PC-3 (cell line): ENCODE measurements at places on chromosomes 7 and 10. TPM values are rescaled to one million over a fixed set of nuclear protein-coding genes. Genes with fewer than 3 reads are reported as not detected.

GRCh38 chr10:51718804-51719291 is 19.5 kb upstream of the CSTF2T start:
- DNase-seq: peak; percentile 85
- no peak overlapping the region for H3K4me3 ChIP-seq
- no peaks in the 10 kb centered on the region for H3K27me3 ChIP-seq
- peak overlapping the region; percentile 67 for H3K27ac ChIP-seq
- H3K4me1 ChIP-seq: peaks cover 20% of the 10 kb centered on the region
- H3K36me3 ChIP-seq: no peaks in the 10 kb centered on the region

DNA sequence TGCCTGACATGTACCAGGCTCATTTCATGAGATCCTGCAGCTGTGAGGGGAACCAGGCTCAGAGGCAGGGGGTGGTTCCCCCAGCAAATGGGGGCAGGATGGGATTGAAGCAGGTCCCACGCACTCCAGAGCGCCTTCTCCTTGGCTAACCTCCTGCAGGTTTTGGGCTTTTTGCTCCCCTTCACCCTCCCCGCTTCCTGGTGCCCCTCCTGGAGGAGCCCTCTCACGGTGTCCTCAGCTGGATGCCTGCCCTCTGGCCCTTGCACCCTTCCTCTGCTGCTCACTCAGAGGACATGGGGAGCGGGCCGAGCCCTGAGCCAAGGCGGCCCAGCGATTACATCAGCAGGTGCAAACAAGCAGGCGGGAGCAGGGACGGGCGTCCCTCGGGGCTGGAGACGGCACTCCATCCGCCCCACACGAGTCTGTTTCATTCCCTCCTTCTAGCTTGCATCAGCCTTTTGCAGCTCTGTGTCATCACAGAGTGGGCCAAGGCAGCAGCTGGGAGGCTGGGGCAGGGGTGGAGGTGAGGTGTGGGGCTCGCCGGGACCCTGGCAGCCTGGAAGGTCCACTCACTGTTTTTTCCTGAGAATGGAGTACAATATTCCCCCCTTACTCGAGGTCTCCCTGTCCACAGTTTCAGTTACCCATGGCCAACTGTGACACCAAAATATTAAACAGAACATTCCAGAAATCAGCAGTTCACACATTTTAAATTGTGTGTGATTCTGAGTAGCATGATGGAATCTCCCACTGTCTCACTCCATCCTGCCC is 52.7 kb upstream of the SLC29A3 start:
- no peak overlapping the region for H3K27ac ChIP-seq
- no peak overlapping the region for H3K4me3 ChIP-seq
- H3K36me3 ChIP-seq: no peaks in the 10 kb centered on the region
- no peaks in the 10 kb centered on the region for H3K4me1 ChIP-seq
- DNase-seq: no peak

- H3K27me3 ChIP-seq: no peaks in the 10 kb centered on the region
- H3K27ac ChIP-seq: no peak overlapping the region
- peak; percentile 21 for DNase-seq
- no peaks in the 10 kb centered on the region for H3K36me3 ChIP-seq
- H3K4me3 ChIP-seq: no peak overlapping the region
These were observed 220.3 kb upstream of the SLC26A5 start for GRCh38 chr7:103666326-103666725.

GRCh38 chr10:30980951-30981616 is 50.6 kb downstream of the ZNF438 start:
- no peaks in the 10 kb centered on the region for H3K27me3 ChIP-seq
- H3K27ac ChIP-seq: no peak overlapping the region
- no peak overlapping the region for H3K4me3 ChIP-seq
- peak; percentile 53 for DNase-seq
- peaks cover 25% of the 10 kb centered on the region for H3K4me1 ChIP-seq

LIPA gene
- 54.4 and 55.7 TPM in 2 replicates for total RNA-seq

DNA sequence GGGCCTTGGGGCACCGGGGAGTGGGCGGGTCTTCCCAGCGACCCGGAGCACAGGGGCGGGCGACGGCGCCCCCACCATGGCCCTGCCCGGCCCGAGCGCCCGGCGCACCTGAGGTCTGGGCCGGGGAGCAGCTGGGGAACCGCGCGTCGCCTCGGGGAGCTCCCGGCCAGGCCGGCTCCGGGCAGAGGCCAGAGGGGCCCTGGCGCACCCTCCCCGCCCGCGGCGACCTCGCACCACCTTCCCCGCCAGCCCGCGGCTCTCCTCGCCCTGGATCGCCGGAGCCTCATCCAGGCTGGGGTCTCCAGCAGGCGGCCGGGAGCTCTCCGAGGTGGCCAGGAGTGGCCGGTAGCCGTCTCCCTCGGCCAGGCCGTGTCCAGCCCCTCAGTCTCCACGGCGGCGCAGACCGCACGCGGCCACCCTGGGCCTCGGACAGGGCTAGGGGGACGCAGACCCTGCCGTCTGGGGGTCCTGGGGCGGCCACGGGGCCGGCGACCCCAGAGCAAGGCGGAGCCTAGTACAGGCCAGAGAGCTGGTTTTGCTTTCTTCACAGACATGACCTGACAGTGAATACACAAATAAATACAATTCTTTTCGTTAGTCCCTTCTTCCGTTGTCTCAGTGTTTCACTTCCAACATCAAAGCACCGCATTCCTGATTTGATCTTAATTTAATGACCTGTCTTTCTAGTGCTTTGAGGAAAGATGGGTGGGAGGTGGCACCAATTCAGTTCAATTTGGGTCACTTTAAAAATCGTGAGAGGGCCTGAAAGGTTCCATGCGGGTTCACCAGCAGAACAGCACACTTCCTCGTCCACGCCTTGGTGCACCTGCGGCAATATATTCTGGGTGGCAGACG is 356.9 kb downstream of the DNAJB6 start:
- no peak overlapping the region for H3K4me3 ChIP-seq
- H3K27me3 ChIP-seq: peaks cover 7% of the 10 kb centered on the region
- H3K27ac ChIP-seq: no peak overlapping the region

- H3K4me1 ChIP-seq: peaks cover 25% of the 10 kb centered on the region
- no peak overlapping the region for H3K27ac ChIP-seq
- H3K27me3 ChIP-seq: no peaks in the 10 kb centered on the region
- DNase-seq: peak; percentile 12
These were observed 2.7 kb downstream of the COBL start for GRCh38 chr7:51313738-51314425.

- 0 out of 2 replicates have a peak, but pooled peaks cover 2% of the 10 kb centered on the region for H3K27me3 ChIP-seq
- no peaks in the 10 kb centered on the region for H3K4me1 ChIP-seq
- no peak overlapping the region for H3K4me3 ChIP-seq
- H3K36me3 ChIP-seq: no peaks in the 10 kb centered on the region
These were observed 231.3 kb downstream of the SFMBT2 start for GRCh38 chr10:7179536-7179935.

DNA sequence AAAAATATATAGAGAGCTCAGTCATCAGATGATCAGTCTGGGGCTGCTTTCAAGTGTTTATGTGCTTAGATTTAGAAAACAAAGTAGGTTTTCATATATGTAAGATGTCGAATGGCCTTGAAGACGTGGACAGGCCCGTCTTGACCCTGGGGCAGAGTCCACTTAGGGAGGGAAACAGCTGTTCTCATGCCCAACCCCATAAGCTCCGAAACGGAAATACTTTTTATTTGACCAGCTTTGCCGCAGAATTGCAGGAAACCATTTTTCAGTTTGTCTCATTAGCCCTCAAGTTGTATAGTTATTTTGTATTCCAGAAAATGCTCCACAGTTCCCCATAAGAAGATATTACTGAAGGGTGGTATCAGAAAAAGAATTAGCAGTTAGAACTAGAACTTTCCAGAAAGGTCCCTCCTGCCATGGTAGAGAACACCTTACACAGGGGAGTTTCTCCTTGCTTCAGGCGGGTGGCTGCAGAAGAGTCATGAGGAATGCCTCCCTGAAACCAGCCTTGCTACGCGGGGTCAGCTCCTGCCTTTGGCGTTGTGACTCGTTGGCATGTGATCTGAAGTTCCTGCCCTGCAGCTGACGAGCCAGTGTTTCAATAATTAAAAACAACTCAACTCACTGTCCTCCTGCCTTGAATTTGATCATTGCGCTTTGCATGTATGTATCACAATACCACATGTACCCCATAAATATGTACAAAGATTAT is 192.7 kb downstream of the CELF2 start:
- H3K4me3 ChIP-seq: no peak overlapping the region
- no peaks in the 10 kb centered on the region for H3K36me3 ChIP-seq
- DNase-seq: no peak
- no peaks in the 10 kb centered on the region for H3K4me1 ChIP-seq

- H3K4me1 ChIP-seq: no peaks in the 10 kb centered on the region
- no peaks in the 10 kb centered on the region for H3K36me3 ChIP-seq
- H3K27me3 ChIP-seq: no peaks in the 10 kb centered on the region
These were observed 141.4 kb upstream of the INSYN2A start for GRCh38 chr10:127337801-127338200.

GRCh38 chr10:33460505-33461294 is 126.2 kb upstream of the NRP1 start:
- H3K4me3 ChIP-seq: no peak overlapping the region
- peaks cover 19% of the 10 kb centered on the region for H3K4me1 ChIP-seq
- peak; percentile 73 for DNase-seq

GRCh38 chr7:112431803-112432202 is 18.5 kb upstream of the IFRD1 start:
- no peaks in the 10 kb centered on the region for H3K36me3 ChIP-seq
- H3K27me3 ChIP-seq: no peaks in the 10 kb centered on the region
- H3K4me1 ChIP-seq: peaks cover 22% of the 10 kb centered on the region

GHRHR gene
- total RNA-seq: not detected in 2 replicates

GRCh38 chr7:35647171-35647574 is 47.8 kb downstream of the HERPUD2 start:
- no peak overlapping the region for H3K4me3 ChIP-seq
- no peaks in the 10 kb centered on the region for H3K27me3 ChIP-seq
- H3K36me3 ChIP-seq: no peaks in the 10 kb centered on the region
- DNase-seq: no peak

NSUN5 gene
- total RNA-seq: 36.0 and 51.6 TPM in 2 replicates

MCM10 gene
- total RNA-seq: 14.3 and 16.1 TPM in 2 replicates

GRCh38 chr7:969403-969802 is 5.9 kb downstream of the COX19 start:
- H3K4me1 ChIP-seq: no peaks in the 10 kb centered on the region
- H3K27ac ChIP-seq: no peak overlapping the region
- DNase-seq: no peak
- no peaks in the 10 kb centered on the region for H3K27me3 ChIP-seq

PKD2L1 gene
- total RNA-seq: not detected in 2 replicates

DNA sequence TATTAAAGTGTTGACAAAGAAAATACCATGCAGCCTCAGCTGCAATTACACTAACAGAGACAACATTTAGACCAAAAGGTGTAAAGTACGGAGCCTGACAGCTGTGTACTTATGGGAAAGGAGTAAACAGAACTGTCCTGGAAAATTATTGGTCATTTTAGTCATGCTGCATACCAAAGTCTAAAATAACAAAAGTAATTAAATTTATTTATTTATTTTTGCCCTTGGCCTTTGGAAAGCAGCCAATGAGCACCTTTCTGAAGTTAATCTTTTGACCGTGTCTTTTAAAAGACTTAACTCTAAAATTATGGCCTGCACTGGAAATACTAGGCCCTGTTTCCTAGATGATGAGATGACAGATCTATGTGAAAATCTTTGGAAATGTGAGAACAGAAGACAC is 597.6 kb downstream of the NXPH1 start:
- no peak for DNase-seq
- no peaks in the 10 kb centered on the region for H3K36me3 ChIP-seq
- no peak overlapping the region for H3K4me3 ChIP-seq
- H3K4me1 ChIP-seq: no peaks in the 10 kb centered on the region
- H3K27ac ChIP-seq: no peak overlapping the region
- no peaks in the 10 kb centered on the region for H3K27me3 ChIP-seq

ADAP1 gene
- 31.2 and 36.4 TPM in 2 replicates for total RNA-seq

DNA sequence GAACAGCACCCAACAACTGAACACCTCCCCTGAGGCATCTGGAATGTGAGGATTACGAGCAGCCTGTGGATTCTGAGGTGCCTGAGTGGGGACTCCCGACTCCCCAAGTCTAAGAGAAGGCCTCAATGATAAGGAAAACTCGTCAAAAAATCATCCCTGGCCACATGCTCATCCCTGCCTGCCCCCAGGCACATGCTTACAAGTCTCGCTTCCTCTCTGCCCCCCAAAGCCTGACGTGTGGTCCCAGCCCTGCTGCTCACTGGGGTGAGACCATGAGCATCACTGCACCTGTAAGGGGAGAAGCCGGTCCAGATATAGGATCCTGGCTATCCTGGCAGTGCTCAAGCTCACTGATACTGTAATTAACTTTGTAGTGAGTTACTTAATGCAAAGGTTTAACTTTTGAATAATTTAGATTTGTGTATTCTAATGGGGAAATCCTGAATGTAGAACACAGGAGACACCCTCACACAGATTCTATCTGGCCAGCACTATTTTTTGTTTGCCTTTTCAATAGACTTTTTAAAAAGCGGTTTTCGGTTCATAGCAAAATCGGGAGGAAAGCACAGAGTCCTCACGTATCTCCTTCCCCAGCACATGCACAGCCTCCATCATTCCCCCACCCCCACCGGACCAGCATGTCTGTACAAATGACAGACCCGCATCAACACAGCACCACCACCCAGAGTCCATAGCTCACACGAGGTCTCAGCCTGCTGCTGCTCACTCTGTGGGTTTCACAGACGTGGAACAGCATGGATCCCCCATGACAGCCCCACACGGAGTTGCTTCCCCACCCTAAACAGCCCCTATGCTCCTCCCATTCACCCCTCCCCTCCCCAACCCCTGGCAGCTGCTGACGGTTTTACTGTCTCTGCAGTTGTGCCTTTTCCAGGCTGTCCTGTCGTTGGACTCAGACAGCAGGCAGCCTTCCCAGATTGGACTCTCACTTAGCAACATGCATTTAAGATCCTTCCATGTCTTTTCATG is 167.9 kb downstream of the DIP2C start:
- H3K27me3 ChIP-seq: no peaks in the 10 kb centered on the region
- no peak overlapping the region for H3K4me3 ChIP-seq
- no peak for DNase-seq
- H3K36me3 ChIP-seq: no peaks in the 10 kb centered on the region

GRCh38 chr10:6474871-6475270 is 105.2 kb downstream of the PRKCQ start:
- no peak for DNase-seq
- no peaks in the 10 kb centered on the region for H3K36me3 ChIP-seq
- no peak overlapping the region for H3K27ac ChIP-seq
- H3K4me3 ChIP-seq: no peak overlapping the region

DDX50 gene
- total RNA-seq: 40.4 and 41.4 TPM in 2 replicates

DNA sequence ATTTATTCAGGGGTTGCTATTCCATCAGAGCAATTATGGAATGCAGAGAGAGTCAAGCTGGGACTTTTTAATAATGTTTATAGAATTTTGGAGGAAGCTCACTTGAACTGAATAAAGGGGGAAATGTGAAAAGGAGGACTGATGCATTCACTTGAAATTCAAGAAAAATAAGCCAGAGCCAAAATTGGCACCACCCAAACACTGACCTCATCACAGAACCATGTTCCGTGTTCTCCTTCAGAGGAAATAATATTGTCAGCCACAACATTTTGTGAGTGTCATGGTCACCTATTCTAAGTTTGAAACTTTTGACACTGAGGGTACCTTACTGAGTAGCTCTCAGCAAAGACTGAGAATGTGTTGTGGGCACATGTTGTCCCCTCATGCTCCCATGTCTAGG is 207.0 kb downstream of the ANK3 start:
- DNase-seq: peak; percentile 26
- H3K36me3 ChIP-seq: no peaks in the 10 kb centered on the region
- peaks cover 32% of the 10 kb centered on the region for H3K4me1 ChIP-seq
- no peak overlapping the region for H3K27ac ChIP-seq
